Lung microvascular endothelial cell (primary cell): ENCODE measurements at places on chromosomes 5 and 9.
A peak's percentile ranks its signal among the peaks of the same experiment; 100 is the strongest.

DNA sequence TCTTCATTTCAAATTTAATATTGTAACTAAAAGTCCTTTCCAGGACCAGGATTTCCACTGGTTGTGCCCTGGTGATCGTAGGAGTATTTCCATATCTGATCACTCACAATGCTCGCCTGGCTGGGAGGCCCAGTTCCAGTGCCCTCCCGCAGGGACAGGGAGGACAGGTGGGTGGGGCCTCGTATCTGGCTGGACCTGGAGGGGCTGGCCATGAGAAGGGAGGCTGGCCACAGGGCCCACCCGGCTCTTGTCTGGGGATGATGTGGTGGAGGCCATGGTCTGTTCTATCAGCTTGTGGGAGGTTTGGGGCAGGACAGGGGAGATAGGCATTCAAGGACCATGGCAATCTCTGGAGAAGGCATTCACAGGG is 286.4 kb downstream of the GADD45G start:
- DNase-seq: no peak

DNA sequence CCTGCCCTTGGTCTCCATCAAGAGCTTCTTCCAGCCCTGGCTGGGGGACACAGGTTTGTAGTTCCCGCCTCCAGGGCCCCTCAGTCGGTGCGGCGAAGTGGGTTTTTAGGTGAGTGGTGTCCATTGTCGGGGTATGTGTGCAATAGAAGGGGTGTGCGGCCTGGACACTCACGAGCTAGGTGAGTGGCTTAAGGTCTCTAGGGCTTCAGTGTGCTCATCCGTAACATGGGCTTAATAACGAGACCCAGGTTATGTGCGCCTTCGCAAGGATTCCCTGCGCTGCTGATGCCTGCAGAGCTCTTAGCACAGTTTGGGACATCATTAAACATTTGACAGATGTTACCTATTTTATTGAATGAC is 656 bp downstream of the CEP78 start:
- DNase-seq: no peak

DNA sequence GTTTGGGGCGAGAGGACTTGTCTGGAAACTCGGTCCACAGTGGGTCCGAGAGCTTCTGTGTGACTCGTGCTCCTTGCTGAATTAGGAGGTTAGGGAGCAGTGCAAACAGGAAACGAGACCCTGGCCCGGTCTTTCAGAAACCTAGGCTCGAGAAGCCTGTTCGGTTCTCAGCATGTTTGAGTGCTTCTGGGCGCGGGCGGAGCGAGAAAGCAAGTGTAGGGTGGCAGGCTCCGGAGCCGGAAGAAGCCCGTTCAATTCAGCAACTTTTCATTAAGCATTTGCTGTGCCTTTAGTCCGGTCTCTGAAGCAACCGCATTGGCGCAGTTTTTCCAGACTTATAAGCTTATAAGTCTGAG is 547 bp downstream of the CLTA start:
- DNase-seq: peak; percentile 50

GRCh38 chr9:76820431-76820830 is 56.2 kb downstream of the PCA3 start:
- no peak for DNase-seq

- no peak for DNase-seq
Observed at GRCh38 chr5:77077829-77078176, 9.3 kb downstream of the ZBED3 start.
